Osteocyte (in vitro differentiated cells): ENCODE measurements at places on chromosomes 2 and 18. TPM values are rescaled to one million over a fixed set of nuclear protein-coding genes. Genes with fewer than 3 reads are reported as not detected.

FNDC4 gene
- total RNA-seq, result 9.6 and 10.5 TPM in 2 replicates

DNA sequence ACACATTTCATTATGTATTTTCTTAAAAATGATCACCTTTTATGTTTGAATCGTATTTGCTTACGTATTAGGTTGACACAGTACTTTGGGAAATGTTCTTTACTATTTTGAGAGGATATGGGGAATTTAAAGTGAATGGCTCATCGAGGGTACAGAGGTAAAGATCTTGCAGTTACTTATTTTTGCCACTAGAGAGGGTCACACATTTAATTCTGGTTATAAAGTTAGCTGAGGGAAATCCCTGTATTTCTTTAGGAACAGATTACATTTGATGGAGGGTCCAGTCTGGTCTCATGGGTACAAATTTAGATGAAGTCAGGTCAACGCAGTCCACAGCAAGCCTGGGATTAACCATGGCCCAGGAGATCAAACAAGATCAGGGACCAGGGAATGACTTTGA is 24.5 kb downstream of the DYNC2LI1 start:
- no peak for DNase-seq

MARCHF4 gene
- 1.3 TPM in 2 replicates for total RNA-seq

GRCh38 chr18:31591628-31592027 is at the start of gene TTR:
Gene TTR, plus strand, starts transcription at chr18:31591877. Its CDS starts 26 bp downstream, at chr18:31591903.
- no peak for DNase-seq

CELF4 gene
- not detected in 2 replicates for total RNA-seq

CD8B gene
- not detected in 2 replicates for total RNA-seq

FSHR gene
- total RNA-seq, result not detected in 2 replicates

GRCh38 chr2:50315336-50315735 is 716.6 kb downstream of the NRXN1 start:
- no peak for DNase-seq

DNA sequence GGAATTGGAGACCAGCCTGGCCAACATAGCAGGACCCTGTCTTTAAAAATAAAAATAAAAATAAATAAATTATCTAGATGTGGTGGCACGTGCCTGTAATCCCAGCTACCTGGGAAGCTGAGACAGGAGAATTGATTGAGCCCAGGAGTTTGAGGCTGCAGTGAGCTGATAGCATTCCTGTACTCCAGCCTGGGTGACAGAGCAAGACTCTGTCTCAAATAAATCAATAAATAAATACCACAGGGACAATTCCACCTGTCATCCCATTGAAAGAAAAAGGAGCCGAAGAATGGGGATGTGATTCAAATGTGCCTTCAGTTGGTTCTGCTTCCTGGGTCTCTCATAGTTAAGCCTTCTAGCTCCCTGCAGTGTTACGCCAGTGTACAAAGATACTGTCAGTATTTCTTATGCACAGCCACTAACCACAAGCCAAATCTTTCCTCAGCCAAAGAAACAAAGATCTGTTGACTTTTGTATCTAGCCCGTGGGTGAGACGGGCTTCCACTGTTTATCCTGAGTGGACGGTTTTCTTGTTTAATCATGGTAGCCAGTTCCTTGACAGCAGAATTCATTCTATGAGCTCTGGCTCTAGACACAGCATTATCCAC is 12.6 kb downstream of the LGALSL start:
- no peak for DNase-seq
